ENCODE measurements at places on chromosomes 13 and 19.

DNA sequence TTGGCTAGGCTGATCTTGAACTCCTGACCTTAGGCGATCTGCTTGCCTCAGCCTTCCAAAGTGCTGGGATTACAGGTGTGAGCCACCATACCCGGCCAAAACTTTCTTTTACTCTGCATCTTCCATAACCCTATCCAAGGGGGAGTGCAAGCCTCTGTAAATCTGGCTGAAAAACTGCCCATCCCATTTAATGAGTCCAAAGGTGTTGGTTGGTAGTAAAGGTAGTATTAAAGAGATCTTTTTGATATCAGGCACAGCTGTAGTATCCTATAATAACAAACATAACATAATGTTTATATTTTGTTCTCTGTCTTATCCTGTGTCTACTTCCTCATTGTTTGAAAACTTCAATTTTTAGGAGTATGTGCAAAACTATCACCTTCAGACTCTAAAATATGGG, 559.8 kb upstream of the ATXN8OS start:
- no peak for DNase-seq

- no peak for DNase-seq
Measured at GRCh38 chr13:35926859-35927530, 204.2 kb downstream of the DCLK1 start.

- DNase-seq: no peak
Measured at GRCh38 chr19:31346184-31347059, 2.8 kb downstream of the TSHZ3 start.

DNA sequence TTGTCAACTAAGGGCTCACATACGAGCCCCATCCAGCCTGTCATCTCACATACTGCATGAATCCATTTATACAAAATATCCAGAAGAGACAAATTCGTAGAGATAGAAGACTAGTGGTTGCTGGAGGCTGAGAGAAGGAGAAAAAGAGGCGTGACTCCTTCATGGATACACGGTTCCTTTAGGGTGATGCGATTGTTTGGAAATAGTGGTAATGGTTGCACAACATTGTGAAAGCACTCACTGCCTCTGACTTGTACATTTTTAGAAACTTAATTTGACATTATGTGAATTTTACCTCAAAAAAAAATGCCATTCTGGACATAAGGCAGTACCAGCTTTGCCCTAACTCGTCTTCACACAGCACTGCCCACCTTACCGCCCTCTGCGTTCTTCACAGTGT, 27.3 kb downstream of the IGFL1 start:
- no peak for DNase-seq

GRCh38 chr19:3392480-3392879, 26.1 kb downstream of the NFIC start:
- DNase-seq: no peak

DNA sequence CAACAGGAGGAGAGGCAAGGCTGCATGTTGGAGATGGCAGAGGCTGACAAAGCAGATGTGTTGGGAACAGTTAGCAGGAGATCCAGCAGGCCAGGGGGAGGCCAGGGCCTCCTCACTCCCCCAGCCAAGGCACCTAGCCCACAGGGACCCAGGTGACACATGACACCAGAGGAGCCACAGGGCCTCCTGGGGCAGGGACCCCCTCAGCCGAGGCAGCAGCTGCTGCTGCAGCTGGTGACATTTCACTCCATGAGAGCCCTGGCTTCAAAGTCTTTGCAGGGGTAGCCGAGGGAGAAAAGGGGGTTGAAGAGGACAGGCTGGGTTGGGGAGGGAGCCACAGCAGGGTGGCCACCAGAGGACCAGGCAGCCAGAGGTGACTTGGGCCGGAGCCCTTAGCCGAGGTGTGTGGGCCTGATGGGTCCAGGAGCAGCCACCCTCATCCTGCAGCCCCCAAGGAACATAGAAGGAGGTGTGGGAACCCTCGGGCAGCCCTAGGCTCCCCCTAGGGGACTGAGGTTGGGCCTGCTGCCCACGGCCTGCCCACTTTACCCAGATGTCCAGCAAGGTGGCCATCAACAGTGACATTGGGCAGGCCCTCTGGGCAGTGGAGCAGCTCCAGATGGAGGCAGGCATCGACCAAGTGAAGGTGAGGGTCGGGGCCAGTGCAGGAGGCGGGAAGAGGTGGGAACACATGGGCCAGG, at the start of gene GNG14:
TSS of gene GNG14 (plus strand) at position 503 of the 701 bp plus-strand sequence. CDS start at position 554, 51 bp downstream.
- DNase-seq: no peak

DNA sequence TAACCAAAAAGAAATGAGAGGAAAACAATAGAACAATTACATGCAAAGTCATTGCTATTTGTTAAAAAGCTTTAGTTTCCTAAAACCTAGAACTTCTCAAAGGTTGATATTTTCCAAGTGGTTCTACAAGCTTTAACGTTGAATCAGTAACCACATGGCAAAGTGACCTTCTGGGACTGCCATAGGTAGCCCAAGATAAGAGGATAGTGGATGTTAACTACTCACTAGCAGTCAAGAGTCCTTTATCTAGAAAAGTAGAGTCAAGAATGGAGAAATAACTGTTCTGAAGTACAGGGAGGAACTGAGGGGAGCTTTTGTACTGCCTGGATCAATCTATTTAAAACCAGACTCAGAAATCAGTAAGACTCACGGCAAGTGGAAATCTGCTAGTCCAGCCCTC, 9.9 kb upstream of the SLC46A3 start:
- no peak for DNase-seq

DNA sequence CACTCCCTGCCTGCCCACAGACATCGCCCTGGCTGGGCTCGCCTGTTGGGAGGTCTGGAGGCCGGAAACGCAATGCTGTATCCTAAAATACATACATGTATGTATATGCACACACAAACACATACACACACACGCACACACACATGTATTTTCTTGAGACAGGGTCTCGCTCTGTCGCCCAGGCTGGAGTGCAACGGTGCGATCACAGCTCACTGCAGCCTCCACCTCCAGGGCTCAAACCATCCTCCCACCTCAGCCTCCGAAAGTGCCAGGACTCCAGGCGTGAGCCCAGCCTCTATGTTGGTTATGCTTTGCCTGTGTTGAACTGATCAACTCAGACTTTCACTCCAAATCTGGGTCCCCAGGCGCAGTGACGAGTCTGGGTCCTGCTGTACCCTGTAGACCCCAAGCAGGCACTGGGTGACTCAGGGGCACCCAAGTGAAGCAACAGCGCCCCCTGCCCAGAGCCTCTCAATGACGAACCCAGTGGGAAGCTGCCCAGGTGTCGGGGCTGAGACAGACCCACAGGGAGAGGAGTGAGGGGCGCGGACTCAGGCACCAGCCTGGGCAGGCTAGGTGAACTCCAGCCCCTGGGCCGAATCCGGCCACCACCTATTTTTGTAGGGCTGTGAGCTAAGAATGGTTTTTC, 27.4 kb upstream of the CACTIN start:
- DNase-seq: no peak

GRCh38 chr13:30608364-30608763, 9.4 kb upstream of the USPL1 start:
- DNase-seq: no peak

DNA sequence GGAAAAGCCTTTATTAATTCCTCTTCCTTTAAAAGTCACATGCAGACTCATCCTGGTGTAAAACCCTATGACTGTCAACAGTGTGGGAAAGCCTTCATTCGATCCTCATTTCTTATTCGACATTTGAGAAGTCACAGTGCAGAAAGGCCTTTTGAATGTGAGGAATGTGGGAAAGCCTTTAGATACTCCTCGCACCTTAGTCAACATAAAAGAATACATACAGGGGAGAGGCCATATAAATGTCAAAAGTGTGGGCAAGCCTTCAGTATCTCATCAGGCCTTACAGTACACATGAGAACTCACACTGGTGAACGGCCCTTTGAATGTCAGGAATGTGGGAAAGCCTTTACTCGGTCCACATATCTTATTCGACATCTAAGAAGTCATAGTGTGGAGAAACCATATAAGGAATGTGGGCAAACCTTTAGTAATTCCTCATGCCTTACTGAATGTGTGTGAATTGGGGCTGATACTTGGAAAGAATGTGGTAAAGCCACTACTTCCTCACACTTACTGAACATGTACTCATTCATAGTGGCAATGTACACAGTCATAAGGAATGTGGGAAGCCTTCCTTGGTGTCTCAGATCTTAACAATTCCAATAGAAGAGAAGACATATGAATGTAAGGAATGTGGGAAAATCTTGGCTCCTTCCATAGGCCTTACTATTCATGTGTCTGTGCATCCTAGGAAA, 18.8 kb downstream of the ZNF559 start:
- no peak for DNase-seq

DNA sequence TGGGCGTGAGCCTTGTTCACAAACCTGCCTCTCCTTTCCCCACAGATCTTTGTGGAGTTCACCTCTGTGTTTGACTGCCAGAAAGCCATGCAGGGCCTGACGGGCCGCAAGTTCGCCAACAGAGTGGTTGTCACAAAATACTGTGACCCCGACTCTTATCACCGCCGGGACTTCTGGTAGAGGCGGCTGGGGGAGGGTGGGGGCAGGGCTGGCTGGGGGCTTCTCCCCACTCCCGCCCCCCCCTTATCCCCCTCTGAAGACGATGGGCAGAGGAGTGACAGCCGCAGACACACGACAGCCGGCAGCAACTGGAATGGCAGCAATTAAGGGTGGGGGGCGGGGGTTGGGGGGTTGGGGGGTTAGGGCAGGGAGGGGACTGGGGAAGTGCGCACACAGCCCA, 1.1 kb upstream of the EPN1 start:
- DNase-seq: no peak

- no peak for DNase-seq
Measured at GRCh38 chr19:31152906-31153305, 196.3 kb downstream of the TSHZ3 start.

GRCh38 chr13:97258801-97259200, 36.7 kb downstream of the MBNL2 start:
- DNase-seq: no peak

GRCh38 chr19:33199441-33200265, 5.5 kb downstream of the LRP3 start:
- DNase-seq: no peak

DNA sequence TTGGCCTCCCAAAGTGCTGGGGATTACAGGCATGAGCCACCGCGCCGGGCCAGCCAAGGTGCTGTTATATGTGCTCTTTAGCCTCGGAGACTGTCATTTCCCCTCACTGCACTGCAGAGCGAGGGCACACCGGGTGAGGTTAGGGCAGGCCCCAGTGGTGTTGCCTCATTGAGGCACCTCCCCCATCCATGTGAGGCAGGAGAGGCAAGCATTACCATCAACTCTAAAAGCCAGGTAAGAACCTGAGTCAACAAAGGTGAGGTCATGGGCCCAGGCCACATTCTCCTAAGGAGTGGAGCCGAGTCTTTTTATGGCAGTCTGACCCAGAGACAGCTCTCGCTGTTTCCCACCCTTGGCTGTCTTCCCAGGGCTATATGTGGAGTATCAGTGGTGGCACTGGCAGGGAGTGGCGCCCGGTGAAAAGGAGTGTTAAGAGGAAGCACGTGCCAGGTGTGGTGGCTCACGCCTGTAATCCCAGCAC, 10.9 kb downstream of the B3GNT8 start:
- DNase-seq: no peak

GRCh38 chr13:41791056-41791455, 169.9 kb downstream of the VWA8 start:
- DNase-seq: no peak

DNA sequence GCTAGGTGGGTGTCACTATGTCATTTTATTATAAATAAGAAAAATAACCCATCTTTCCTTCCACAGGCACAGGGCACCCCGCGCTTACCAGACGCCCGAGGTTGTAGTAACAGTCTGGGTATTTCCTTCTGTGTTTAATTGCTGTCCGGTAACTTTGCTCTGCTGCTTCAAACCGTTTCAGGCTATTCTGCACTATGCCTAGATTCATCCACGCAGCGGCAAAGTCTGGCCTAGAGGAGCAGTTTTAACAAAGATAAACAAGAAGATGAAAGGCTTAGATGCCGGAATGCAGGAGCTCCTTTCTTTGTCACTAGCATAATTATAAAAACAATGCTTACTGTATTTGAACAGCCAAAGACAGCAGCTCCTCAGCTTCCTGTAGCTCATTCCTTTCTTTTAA, 36.9 kb upstream of the GGACT start:
- DNase-seq: no peak

GRCh38 chr19:16061943-16062342, 14.4 kb upstream of the TPM4 start:
- DNase-seq: peak; percentile 25

DNA sequence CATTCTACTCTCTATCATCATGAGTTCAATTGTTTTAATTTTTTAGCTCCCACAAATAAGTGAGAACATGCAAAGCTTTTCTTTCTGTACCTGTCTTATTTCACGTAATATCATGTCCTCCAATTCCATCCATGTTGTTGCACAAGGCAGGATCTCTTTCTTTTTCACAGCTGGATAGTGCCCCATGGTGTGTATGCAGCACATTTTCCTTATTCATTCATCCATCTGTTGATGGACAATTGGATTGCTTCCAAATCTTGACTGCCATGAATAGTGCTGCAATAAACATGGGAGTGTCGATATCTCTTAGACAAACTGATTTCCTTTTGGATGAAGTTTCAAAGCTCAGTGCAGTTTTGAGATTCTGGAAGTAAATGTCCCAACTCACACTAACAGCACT, 326.9 kb downstream of the FGF9 start:
- DNase-seq: no peak

DNA sequence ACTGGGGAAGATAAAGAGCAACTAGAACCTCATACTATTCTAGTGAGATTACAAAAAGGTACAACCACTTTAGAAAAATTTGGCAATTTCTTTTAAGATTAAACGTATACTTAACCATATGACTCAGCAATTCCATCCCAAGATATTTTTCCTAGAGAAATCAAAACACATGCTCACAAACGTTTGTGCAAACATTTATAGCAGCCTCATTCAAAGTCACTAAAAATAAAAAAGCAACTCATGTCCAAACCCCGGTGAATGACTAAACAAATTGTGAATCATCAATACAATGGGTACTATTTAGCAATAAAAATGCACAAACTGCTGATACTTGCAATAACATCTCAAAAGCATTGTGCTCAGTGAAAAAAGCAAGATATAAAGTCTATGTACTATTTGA, 121.5 kb downstream of the FRY start:
- DNase-seq: no peak

DNA sequence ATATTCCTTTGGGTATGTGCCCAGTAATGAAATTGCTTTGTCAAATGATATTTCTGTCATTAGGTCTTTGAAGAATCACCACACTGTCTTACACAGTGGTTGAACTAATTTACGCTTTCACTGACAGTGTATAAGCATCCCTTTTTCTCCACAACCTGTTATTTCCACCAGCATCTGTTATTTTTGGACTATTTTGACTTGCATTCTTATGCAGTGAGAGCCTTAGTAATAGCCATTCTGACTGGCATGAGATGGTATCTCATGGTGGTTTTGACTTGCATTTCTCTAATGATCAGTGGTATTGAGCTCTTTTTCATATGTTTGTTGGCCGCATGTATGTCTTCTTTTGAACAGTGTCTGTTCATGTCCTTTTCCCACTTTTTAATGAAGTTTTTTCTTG, 92.0 kb upstream of the SPATA13 start:
- DNase-seq: no peak

- DNase-seq: no peak
Measured at GRCh38 chr13:84303035-84303434, 420.8 kb upstream of the SLITRK1 start.

- no peak for DNase-seq
Measured at GRCh38 chr13:75541287-75541686, 3.6 kb upstream of the COMMD6 start.

GRCh38 chr13:51519771-51520216, 64.5 kb upstream of the WDFY2 start:
- no peak for DNase-seq

GRCh38 chr13:23455401-23456185, 22.1 kb upstream of the SACS start:
- no peak for DNase-seq

Measured in central memory CD4-positive, alpha-beta T cell (primary cell).